GM23248 (cell line): ENCODE measurements at places on chromosomes 16 and 17. TPM values are rescaled to one million over a fixed set of nuclear protein-coding genes. Genes with fewer than 3 reads are reported as not detected.
A peak's percentile ranks its signal among the peaks of the same experiment; 100 is the strongest.

GRCh38 chr17:82820278-82821251, 19.3 kb downstream of the ZNF750 start:
- peak; percentile 15 for DNase-seq
- no peak overlapping the region for H3K27ac ChIP-seq
- H3K36me3 ChIP-seq, result peaks cover 10% of the 10 kb centered on the region
- H3K4me1 ChIP-seq, result no peaks in the 10 kb centered on the region

- H3K27ac ChIP-seq, result no peak overlapping the region
- peak; percentile 74 for DNase-seq
- H3K27me3 ChIP-seq, result no peaks in the 10 kb centered on the region
- H3K4me3 ChIP-seq, result no peak overlapping the region
- H3K36me3 ChIP-seq, result no peaks in the 10 kb centered on the region
Measured at GRCh38 chr17:57927048-57927723, 28.0 kb downstream of the CUEDC1 start.

GRCh38 chr17:2211661-2212399, 91.8 kb downstream of the SMG6 start:
- H3K4me1 ChIP-seq, result peaks cover 51% of the 10 kb centered on the region
- no peaks in the 10 kb centered on the region for H3K36me3 ChIP-seq
- DNase-seq, result peak; percentile 23
- H3K27ac ChIP-seq, result peak overlapping the region; percentile 99
- no peaks in the 10 kb centered on the region for H3K27me3 ChIP-seq
- H3K4me3 ChIP-seq, result peak overlapping the region; percentile 58

- no peak overlapping the region for H3K4me3 ChIP-seq
- no peak overlapping the region for H3K27ac ChIP-seq
Measured at GRCh38 chr17:78771758-78772382, 10.2 kb downstream of the CYTH1 start.

DNA sequence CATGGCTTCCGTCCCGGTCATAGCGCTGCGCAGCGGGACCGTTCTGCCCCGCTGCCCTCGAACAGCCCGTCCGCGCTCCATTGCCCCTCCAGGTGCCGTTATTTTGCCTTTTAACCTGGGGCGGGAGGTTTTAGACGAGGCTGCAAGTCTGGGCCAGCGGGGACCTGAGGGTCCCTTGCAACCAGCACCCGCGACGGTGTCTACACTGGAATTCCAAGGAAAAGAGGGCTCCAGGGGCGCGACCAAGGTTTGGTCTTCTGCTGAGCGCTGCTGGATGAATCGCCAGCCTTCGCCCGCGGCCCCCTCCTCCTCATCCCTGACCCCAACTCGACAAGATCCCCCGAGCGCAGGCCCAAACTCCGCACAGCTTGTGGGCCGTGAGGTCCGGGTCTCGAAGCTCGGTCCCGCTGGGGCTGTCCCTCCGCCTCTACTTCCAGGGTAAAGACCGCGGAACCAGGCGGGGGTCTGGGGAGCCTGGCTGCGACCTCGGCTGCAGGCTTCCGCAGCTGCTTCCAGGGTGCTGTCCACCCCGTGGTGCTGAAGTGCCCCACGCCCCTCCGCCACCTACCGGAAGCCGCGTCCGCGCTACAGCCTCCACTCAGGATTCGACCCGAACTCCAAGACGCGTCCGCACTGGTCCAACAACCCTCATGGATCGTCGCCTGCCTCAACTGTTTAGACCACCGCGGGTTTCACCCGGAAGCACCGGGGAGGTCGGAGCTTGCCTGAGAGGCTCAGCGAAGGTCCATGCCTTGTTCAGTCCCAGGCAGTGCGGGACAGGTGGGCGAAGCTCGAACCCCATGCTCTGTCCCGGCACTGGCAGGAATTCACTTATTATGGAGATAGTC, 10.1 kb upstream of the CA4 start:
- no peak overlapping the region for H3K27ac ChIP-seq
- peak; percentile 85 for DNase-seq
- no peaks in the 10 kb centered on the region for H3K36me3 ChIP-seq
- H3K27me3 ChIP-seq, result peaks cover 27% of the 10 kb centered on the region
- peaks cover 14% of the 10 kb centered on the region for H3K4me1 ChIP-seq

SOX8 gene
- total RNA-seq, result 0.43 and 0.89 TPM in 2 replicates

MYCBPAP gene
- 0.32 and 0.89 TPM in 2 replicates for total RNA-seq
